RKO (cell line): ENCODE measurements at places on chromosomes 4 and X.

DNA sequence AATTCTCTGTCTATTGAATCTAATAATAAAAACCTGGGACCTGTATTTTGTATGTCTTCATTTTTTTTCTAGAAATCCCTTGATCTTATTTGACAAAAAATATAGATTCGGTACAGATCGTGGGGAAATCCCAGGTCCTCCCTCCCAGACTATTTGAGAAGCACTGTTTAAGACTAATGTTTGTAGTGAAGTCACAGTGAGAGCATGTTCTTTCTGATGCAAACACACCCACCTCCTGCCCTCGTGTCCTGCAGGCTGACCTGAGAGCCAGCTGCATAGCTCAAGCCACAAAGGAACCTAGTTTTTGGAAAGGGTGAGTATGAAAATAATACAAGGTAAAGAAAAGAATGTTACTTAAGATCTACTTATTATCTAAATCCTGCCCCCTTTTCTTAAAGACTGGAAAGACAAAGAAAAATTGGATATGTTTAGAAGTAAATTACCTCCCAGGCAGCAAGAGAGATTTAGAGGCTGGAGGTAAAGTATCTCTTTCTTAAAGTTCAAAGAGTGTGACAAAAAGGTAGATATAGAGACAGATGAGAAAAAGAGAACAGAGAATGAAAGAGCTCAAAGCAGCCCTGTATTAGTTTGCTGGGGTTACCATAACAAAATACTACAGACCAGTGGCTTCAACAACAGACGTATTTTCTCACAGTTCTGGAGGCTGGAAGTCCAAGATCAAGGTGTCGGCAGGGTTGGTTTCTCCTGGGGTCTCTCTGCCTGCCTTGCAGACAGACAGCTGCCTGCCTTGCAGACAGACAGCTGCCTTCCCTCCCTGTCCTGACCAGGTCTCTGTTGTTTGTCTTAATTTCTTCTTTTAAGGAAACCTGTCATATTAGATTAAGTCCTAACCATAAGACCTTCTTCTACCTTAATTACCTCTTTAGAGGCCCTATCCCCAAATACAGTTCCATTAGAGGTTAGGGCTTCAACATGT, 20.4 kb upstream of the DCTD start:
- DNase-seq, result no peak

DNA sequence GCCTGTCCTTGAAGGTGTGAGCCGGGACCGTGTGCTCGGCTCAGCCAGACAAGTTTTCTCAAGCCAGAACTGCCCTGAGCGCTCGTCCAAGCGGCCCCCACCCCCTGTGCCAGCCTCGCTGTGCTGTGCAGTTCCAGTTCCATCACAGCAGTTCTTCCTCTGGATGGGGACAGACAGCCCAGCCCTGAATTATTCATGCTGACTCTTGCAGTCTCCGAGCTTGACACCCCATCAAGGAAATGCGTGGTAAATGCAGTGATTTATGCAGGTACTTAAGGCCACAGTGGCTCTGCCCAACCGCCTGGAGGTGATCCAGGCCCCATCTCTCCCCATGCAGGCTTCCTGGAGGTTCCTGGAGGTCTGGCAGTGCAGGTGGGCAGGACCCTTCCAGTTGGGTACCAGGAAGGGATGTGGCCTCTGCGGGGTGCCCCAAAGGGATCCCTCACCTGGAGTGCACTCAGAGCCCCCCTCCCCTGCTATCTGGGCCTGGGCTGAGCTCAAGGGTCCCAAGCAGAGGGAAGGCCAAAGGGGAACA, 44.8 kb upstream of the HMX1 start:
- DNase-seq, result no peak

DNA sequence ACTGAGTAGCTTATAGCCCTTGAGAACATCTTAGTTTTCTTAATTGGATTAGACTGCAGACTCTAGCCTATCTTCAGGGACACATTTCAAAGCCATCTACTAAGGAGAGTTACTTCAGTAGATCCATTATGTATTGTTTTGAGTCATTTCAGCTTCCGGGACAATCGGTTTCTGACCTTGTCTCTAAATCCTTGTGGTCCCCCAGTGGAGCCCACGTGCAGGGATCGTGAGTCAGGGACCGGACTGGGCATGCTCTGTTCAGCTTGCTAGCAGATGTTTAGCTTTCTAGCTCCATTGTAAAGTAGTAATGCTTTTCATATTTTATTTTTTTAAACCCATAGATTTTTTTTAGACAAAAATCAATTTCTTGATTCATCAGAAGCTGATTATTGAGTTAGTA, 211.9 kb upstream of the PRPS2 start:
- DNase-seq, result no peak

DNA sequence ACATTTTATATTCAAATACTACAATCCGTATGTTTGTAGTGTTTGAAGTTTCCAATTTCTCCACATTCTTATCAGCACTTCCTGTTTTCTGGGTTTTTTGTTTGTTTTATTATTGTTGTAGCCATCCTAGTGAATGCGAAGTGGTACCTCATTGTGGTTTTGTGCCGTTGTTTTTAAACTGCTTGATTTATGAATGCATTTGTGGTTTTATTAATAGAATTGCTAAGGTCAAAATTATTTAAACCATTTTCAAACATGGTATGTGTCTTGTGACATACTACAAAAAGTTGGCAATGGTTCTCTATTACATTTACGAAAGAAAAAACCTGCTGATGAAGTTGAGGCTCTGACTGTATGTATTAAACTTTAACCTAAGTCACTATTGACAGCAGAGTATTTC, 780.0 kb upstream of the MAGEB2 start:
- DNase-seq, result no peak

GRCh38 chr4:145446184-145446583, 35.5 kb upstream of the SMAD1 start:
- DNase-seq, result no peak
